B cell (primary cell): ENCODE measurements at places on chromosomes 5 and 9. TPM values are rescaled to one million over a fixed set of nuclear protein-coding genes. Genes with fewer than 3 reads are reported as not detected.
A peak's percentile ranks its signal among the peaks of the same experiment; 100 is the strongest.

- no peak for DNase-seq
These were observed 186.2 kb downstream of the TMEM38B start for GRCh38 chr9:105880517-105880916.

DNA sequence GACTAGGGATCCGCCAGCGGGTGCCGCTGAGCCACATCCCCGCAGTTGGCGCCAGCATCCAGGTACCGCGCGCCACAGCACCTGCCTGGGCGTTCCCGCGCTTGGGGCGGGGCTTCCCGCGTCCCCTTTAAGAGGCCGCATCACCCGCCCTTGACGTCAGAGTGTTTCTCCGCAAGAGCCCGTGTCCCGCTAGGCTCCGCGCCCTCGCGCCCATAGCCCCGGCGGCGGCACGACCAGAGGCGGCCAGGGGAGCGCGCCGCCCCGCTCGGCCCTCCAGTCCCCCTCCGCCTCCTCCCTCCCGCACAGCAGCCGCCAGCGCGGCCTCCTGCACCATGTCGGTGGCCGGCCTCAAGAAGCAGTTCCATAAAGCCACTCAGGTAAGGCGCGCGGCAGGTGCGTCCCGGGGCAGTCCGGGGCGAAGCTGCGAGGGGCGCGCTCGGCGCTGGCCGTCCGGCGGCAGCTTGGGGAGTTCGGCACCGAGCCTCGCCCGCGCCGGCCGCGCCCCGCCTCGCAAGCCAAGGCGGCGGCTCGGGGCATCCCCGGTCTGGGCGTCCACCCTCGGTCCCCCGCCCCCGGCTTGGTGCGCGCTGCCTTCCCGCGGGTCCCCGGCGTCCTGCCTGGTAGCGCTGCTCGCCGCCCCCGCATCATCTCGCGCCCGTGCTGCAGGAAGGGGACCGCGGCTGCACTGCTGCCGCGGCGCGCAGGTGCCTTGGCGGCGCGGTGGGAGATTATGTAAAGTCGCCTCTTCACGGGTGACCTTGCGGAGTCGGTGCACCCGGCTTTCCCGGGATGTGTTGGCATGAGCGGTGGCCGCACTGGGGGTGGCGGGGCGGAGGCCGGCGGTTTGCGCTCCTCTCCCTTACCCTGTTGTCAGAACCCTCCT is at the start of gene SH3GL2:
TSS of gene SH3GL2 (plus strand) at position 156 of the 883 bp plus-strand sequence.
- peak; percentile 9 for DNase-seq

The NR2F1-AS1 gene
- polyA plus RNA-seq: not detected in 2 replicates

The PCA3 gene
- 0.09 TPM in 1 of 2 replicates, not detected in the other for polyA plus RNA-seq

DNA sequence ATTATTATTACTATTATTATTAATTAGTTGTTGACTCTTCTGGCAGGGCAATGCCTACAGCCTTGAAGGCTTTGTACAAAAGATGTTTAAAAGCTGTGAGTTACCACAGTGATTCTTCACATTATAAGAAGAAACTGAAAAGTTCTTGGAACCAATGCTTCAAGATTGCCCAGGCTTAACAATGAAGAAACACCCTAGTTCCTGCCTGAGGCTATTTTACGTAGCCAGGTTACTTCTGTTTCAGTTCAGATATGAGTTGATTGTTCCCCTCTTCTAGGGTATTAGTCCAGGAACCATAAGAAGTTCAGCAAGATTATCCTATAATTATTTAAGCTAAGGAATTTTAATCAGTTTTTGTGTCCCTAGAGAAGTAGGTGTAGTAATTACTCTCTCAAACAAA is 154.6 kb upstream of the CDH12 start:
- no peak for DNase-seq
